ENCODE measurements at places on chromosomes 3 and 15.
A peak's percentile ranks its signal among the peaks of the same experiment; 100 is the strongest.

DNA sequence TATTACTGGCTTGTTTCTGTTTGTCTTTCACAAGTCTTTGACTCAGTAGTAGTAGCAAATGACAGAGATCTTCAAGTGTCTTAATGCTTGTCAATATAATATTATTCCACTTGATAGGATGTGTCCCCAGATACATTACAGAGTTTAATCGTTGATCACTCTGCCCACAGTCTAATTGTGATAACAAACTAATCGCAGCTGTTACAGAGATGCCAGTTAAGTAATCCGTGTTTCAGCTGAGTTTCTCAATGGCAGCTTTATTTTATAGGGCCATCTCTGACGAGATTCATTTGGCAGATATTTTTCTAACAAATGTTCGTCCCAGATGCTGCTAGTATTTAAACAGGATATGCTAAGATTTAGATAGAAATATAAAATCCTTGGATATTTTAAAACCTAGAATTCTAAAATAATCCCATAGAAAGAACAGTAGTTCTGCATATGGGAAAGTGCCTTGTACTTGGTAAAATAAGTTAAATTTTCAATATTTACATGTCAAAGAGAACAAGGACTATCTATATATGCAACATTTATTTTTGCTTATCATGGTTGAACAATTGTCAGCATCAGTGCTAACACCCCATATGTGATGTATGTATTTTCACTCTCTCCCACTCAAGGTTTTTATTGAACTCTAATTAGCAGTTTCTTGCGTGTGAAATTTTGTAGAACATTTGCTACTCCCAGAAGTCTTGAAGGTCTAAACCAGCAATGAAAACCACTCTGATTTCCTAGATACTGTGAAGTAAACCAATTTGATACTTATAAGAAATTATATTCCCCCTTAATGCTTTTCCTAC is 185.5 kb downstream of the MBNL1 start:
- DNase-seq, result no peak

DNA sequence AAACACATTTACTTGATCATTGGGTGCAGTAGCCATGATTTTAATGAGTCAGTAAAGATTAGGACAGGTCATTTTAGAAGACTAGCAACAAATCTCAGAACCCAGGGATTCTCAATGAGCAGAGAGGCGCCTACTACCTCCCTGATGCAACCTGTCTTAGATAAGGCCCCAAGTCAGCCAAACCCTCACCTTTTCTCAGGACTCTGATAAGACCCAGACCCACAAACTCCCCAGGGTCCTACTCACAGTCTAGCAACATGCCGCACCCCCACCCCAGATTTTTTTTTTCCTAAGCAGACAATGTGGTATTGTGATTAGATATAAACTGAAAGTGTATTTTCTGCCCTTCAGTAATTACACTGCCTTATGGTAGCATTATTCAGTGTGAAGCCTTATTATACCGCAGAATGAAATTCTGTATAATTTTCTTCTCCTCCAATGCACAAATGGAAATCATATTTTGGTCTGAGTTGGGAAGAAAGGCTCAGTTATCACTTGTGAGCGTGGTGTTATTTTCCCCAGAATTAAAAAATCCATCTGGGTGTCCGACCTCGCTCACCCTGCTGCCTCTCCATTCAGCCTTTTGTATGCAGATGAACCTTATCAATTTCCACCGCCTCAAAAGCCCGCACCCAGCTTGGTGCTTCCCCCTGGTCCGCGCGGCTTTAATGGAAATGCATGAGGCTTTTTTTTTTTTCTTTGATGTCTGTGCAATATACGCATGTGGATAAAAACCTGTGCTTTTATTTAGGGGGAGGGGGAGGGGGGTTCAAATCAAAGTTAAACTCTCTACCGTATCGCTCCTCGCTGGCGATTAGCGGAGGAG is 122.0 kb upstream of the SOX14 start:
- DNase-seq, result no peak

DNA sequence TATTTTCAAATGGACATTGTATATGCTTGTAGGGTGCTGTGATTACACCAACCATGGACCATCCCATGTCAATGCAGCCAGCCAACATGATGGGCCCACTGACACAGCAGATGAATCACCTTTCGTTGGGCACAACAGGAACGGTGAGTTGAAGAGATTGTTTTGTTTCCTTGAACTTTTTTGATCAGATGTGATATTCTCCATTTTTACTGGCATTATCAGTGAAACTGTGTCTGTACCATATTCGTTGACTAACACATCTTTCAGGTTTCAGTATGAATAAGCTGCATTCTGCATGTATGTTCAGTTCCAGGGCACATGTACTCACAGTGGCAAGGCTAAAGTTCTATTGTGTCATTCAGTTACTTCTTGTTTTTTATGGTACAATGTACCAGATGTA is 655.2 kb downstream of the RBMS3 start:
- DNase-seq, result no peak

- DNase-seq, result no peak
Measured at GRCh38 chr3:106302451-106303221, 433.8 kb upstream of the CBLB start.

- DNase-seq, result peak; percentile 41
Measured at GRCh38 chr3:63193647-63194046, 84.5 kb upstream of the SYNPR start.

GRCh38 chr15:65275728-65276126 is 11.0 kb downstream of the PARP16 start:
- DNase-seq, result no peak

DNA sequence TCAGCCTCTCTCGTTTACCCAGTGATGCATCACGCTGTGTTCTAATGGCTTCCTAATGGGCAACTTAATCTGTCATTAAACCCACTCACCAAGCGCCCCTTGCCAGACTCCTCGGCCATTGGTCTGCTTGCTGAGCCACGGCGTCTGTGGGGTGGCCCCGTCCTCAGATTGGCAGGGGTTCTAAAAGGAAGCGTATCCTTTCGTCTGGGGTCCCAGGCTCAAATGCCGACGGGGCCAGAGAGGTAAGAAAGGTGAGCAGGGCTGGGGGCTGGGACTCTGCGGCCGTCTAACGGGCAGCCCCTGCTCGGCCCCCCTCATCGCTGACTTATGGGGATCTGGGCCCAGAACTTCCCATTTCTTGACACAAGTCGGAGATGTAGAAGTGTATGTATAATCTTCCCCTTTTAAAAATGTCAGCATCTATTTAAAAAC is 315.1 kb upstream of the PROK2 start:
- DNase-seq, result no peak

- no peak for DNase-seq
Measured at GRCh38 chr3:73716418-73716817, 91.7 kb upstream of the PDZRN3 start.

DNA sequence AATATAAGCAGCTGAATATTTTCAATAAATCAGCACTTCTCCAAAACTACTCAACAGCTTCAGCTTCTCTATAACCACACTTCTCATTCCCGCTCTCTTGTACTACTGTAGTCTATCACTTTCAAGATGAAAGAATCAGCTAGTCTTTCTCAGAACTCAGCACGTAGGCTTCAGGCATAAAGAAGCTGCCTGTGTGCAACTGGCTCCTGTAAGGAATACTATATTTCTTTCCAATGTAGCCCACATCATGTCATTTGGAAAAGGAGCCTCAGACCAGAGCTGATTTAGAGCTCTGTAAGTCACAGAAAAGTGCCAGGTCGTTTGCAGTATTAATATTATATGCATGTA is 62.3 kb downstream of the FMN1 start:
- DNase-seq, result no peak

DNA sequence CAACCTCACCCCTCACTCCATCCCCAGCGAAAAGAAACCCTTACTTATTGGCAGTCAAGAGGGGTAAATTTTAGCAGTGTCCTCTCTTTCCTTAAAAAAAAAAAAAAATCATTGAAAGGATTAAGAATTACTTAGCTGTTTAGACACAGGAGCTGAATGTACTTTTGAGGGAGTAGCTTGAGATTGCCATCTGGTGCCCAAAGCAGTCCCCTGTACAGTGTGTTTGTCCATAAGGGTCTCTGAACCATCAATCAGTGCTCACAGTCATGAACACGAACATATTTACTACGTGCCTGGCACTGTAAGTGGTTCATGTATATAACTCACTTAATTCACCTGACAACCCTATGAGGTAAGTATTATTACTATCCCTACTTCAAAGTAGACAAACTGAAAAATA is 463.5 kb downstream of the RAP2B start:
- DNase-seq, result no peak

GRCh38 chr3:99774467-99774866 is 43.2 kb upstream of the CMSS1 start:
- no peak for DNase-seq

DNA sequence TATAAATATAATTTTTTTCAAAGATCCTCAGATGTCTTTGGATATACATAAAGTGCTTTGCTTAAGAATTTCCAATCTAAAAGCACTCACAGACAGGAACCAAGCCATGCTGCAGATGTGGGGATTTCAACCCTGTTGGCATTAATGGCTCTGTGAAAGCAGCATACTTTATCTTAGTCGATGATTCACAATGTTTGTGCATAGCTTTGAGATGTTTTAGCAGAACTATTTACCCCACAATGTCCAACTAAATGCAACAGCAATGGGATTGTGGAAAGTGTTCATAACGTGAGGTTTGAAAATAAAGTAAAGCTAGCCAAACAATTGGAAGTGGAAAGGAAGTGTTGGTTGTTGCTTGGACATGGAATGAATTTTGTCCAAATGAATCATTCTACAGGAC is 371.4 kb downstream of the SOX2 start:
- no peak for DNase-seq

GRCh38 chr3:46923559-46924350 is 46.2 kb downstream of the PTH1R start:
- DNase-seq, result peak; percentile 41

DNA sequence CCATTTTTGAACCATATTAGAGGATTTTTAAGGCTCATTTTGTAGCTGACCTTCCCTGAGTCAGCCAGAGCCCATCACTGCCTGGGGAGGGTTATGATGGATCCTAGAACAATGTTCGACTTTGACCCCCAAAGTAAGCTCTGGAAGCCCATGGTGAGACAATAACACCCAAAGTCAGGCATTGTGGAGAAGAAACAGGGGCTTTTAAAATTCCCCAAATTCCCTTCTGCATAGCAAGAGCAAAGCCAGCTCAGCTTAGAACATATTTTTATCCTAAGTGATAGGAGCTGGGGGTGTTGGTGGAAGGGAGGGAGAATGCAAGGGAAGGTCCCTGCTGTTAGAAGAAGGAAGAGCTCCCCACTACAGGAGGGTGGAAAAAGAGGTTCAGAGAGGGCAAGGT is 4.0 kb downstream of the ITGA11 start:
- no peak for DNase-seq

DNA sequence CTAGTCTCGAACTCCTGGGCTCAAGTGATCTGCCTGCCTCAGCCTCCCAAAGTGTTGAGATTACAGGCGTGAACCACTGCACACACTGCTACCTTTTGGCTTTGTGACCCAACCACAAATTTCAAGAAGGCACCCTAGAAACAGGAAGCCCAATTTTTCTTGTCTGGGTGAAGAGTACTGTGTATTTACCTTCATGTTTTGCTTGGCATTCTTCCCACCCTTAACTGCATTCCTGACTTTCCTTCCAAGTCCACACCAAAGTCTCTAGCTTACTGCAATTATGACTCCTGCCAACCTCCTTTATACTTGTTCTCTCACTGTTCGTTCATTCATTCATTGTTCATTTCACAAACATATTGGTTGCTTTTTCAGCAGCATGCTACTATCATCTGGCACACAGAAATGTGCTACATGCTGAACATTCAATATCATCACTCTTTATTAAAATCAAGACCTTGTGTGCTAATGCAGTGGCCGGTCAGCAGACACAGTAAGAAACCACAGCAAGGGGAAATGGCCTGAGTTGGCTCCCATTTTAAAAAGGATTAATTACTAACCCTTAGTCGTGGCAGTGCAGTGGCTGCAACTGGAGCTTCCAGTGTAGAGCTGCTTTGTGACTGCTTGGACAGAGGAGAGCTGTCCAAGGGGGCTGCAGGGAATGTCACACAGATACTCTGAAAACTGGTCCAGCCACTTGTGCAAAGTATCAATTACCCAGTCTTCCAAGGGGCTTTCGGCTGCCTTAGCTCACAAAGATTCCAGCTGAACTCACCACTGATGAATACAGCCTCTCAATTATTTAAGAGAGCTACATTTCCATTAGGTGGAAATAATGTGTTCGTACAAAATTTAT is 94.0 kb downstream of the ETFA start:
- no peak for DNase-seq

GRCh38 chr3:26084629-26085028 is 294.7 kb downstream of the OXSM start:
- DNase-seq, result no peak

- no peak for DNase-seq
Measured at GRCh38 chr3:126360046-126360713, 3.0 kb upstream of the KLF15 start.

GRCh38 chr3:189744235-189744634 is 113.0 kb downstream of the TP63 start:
- no peak for DNase-seq

DNA sequence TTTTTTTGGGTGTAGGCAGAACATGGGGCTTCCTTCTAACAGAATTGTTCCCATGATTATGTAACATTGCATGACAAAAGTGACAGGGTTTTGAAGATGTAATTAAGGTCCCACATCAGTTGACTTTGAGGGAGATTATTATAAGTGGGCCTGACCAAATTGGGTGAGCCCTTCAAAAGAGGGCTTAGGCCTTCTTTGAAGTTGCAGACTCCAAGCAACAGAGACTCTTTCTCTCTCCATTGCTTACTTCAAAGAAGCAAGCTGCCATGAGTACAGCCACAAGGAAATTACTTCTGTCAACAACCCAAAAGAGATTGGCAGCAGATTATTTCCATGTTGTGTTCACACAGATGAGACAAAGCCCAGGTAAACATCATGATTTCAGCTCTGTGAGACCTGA is 348.2 kb downstream of the PDCD6IP start:
- no peak for DNase-seq

DNA sequence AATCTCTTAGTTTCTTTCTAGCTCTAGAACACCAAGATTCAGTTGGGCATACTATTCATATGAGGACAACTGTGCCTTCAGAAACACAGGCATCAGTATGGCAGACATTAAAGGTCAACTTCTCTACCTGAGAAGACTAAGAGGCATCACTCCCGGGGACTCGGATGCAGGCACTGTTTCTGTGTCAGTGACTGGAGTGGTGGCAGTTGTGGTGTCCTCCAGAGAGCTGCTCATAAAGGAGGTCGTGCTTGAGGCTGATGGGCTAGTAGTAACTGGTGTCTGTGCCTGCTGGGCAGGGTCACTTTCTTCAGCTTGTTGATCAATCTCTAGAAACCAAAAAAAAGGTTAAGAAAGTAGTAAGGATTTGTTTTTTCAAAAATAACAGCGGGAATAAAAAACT is 75.2 kb downstream of the FBXL22 start:
- no peak for DNase-seq

- no peak for DNase-seq
Measured at GRCh38 chr3:182108371-182108770, 396.6 kb downstream of the SOX2 start.

- DNase-seq, result no peak
Measured at GRCh38 chr3:156536524-156537316, 18.2 kb downstream of the SSR3 start.

- DNase-seq, result no peak
Measured at GRCh38 chr3:43259626-43260025, 26.7 kb upstream of the SNRK start.

- DNase-seq, result no peak
Measured at GRCh38 chr3:42652611-42653302, 740 bp upstream of the ZBTB47 start.
